ENCODE measurements at places on chromosomes 4 and X. TPM values are rescaled to one million over a fixed set of nuclear protein-coding genes. Genes with fewer than 3 reads are reported as not detected.

Gene GPRIN3
- 2.6 TPM for polyA plus RNA-seq

Gene CFI
- 8.4 TPM for polyA plus RNA-seq

DNA sequence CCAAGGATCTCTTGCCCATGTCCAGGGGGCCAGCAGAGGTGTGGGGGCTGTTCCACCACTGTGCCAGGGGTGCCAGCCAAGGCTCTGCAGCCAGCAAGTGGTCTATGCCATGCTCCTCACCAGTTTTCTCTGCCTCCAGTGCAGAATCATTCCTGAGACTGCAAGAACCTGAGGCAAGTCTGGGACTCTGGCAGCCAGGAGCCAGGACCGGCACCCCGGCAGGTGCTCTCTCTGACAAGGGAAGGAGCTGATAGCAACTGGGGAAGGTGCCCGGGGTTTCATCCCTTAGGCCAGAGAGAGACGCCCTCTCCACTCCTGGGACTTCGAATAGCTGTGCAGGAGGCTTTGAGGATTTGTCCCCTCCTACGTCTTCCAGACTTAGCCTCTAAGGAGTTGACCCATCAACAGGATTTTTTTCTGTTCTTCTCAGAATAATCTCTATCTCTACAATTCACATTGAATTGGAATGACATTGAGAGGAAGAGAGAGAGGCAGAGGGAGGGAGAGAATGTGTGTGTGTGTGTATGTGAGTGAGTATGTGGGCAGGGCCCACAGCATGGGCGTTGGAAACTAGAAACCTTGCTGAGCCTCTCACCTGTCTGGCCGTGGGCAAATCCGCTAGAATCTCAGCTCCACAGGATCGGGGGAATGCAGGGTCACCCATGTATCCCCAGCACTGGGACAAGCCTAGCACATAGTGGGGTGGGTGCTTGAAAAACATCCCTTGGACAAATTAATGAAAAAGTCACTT, 74.5 kb upstream of the AFAP1 start:
- no peak for DNase-seq

Gene RPS6KA6
- polyA plus RNA-seq: 1.8 TPM

- DNase-seq: no peak
Measured at GRCh38 chr4:114040319-114041116, 61.1 kb upstream of the ARSJ start.

- no peak for DNase-seq
Measured at GRCh38 chrX:9781941-9782340, 4.3 kb upstream of the SHROOM2 start.
